ENCODE measurements at places on chromosomes 5 and 9.

- no peak for DNase-seq
These were observed 79.7 kb downstream of the HMCN2 start for GRCh38 chr9:130345009-130345896.

DNA sequence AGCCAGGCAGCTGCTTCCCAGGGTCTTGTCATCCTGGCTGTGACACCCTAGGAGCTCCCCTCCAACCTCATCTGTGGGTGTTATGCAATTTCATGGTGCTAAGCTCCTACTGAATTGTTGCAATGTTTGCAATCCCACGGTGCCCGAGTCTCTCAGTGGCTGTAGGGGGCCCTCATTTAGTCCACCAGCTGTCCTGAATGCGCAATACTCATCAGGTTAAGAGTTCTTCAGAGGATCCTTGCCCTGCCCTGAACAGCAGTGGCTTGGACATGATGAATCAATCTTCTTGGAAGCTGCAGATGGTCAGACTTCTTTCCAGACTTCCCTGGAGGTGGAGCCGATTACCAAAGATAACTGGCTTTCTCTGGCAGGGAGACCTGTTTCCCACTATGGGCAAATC lies 584.1 kb downstream of the CCDC171 start:
- peak; percentile 9 for DNase-seq

DNA sequence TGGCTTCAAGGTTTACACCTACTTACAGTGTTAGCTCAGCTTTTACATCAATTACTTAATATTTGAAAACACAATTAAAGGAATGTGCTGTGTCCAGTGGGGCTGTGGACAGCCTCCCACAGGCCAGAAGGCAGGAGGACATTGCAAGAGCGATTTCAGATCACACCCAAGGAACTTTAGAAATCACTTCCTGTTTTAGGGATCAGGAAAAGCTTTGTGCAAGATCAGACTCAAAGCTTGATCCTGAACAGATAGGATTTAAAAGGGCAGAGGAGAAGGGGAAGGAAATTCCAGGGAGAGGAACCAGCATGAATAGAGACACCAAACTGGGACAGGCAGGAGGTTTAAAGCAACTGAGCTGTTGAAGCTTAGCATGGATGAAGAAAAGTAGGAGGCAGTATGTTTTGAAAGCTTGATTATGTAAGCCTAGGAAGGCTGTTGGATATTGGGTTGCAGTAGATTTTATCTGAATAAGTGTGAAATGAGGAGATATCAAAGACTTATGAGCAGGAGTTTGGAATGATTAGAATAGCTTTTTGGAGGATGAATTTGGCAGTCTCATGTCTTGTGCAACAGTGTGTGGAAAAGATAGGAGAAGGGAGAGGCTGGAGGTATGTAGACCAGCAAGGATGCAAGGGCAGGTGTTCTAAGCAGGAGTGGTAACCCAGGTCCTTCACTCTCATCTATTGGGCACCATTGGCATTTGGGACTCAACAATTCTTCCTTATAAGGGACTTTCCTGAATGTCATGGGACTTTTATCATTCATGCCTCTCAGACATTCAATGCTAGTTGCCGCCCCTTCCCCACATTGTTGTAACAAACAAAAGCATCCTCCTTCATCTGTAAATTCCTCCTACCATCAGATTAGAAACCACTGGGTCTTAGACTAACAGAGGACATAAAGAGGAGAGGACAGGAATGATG lies 123.5 kb downstream of the TARS1 start:
- DNase-seq = no peak

DNA sequence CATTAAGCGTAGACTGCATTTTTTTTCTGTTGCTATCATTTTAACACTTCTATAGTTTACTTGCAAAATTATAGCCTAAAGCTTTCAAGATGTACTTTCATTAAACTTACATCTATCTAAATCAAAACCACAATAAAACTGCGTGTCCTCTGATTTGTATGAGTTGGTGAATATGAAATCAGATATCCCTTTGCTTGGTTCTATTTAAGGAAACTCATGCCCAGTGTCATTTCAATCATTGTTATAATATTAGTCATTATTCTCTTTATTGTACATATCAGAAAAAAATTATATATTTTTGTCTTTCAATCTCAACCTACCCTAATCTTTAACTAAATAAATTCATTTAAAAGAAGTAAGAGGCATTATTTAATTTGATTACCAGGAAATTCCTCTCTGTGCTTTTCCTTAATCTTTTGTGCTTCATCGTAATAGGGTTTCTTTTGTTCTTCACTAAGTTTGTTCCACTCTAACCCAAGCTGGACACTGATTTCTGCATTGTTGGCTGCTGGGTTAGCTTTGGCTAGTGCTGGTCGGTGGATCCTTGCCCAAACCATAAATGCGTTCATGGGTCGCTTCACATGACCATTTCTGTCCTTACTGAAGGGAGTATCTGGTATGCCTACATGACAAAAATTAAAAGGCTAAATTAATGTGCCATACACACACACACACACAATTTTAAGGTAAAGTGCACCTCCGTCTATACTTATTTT lies 3.8 kb downstream of the SOX30 start:
- DNase-seq = no peak

DNA sequence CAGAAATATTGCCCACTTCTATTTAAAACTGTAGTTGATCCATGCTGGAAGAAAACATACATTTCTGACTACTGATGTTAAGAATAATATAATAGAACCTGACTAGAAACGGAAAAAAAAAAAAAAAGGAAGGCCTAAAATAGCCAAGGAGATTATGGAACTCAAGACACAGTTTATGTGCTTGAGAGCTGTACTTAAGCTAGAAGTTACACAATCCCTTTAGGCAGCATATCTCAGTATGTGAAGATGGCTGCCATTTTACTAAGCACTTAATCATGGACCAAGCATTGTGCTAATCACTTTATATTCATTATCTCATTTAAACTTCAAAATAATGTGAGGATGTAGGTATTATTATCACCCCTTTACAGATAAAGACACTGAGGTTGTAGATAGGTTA lies 73.0 kb upstream of the NR4A3 start:
- no peak for DNase-seq

DNA sequence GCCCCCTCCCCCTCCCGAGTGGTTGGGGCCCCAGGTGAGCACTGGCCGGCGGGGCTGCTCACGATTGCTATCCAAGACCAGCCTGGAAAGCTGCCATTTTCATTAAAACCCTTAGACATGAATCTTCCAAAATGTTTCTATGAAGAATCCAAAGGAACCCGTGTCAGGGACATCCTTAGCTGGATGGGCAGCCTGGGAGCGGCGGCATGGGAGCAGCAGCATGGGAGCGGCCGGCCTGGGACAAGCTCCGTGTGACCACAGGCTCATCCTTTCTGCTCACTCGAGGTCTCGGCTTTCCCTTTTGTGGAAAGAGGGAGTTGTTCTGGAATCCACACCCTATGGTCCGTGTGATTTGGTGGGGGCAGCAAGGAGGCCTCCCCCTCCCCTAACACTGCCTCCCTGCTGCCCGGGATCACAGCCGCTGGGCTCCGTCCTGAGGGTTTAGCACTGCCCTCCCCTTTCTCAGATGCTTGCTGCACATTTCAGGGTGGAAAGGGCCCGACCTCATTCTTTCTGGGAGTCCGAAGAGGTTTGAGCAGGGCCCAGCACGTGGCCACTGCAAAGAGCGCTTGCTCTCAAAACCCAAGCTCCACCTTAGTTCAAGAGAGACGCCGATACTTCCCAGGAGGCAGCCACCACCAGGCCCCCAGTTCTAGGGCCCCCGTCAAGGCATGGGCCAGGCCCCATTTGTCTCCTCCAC lies 127.7 kb downstream of the RXRA start:
- no peak for DNase-seq

- no peak for DNase-seq
These were observed 37.9 kb downstream of the ARPC5L start for GRCh38 chr9:124899845-124900244.

DNA sequence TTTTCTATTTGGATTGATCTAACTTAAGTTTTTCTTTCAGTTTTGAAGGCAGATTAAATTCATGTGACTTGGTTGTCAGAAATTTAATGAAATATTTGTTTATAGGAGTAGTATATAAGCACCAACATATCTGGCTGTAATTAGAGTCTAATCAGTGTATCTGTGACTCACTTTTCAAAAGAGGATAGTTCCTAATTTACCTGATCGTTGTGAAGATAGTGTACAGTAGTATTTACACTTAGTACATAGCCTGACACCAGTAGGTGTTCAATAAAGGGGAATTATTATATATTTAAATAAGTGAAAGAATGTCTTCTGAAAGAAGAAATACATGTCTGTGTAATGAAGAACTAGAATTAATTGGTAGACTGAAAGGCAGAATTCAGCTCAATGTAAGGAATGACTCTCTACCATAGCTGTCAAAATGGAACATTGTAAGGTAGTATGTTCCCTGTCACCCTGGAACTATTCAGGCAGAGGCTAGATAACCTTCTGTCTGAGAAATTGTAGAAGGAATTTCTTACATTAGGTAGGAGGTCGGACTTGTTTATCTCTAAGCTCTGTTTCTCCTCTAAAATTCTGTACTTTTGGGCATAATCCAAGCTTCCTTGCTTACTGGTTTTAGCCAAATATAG lies 8.6 kb downstream of the TGFBR1 start:
- no peak for DNase-seq

- no peak for DNase-seq
These were observed 14.0 kb upstream of the PWWP2A start for GRCh38 chr5:160133071-160133917.

- DNase-seq = no peak
These were observed 14.1 kb upstream of the TNFAIP8 start for GRCh38 chr5:119341452-119342349.

GRCh38 chr5:167812871-167813270 lies 478.6 kb upstream of the WWC1 start:
- no peak for DNase-seq

DNA sequence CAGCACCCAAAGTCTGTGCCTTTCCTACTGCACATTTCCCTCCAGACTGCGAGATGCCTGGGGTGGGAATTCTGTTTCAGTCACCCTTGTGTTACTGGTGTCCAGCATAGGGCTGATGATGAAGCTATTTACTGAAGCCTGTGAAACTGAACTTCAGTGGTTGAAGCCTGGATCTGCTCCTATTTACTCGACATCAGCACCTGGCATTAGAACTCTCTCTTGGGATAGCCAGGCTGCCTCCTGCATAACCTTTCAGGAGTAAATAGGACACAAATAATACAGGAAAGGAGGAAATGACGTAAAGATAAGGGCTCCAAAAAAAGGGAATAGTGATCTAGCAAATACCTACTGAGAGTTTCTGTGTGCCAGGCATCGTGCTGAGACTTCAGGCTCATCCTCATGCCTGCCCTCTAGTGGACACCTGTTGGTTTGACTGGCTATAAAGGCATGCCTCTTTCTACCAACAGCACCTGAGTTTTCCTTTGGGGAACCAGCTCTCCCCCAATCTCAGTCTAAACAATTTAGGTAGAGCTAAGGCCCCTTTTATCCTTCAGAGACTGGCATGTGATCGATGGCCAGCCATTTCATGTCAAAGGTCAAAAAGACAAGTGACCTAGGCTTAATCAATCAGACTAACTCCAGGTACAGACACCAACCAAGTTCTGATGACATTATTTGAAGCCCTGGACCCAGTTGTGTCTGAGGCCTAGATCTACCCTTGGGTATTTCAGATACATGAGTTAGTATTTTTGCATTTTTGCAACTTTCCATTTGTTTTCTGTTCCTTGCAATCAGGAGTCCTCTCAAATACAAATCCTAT lies 192.1 kb upstream of the TRIM32 start:
- no peak for DNase-seq

DNA sequence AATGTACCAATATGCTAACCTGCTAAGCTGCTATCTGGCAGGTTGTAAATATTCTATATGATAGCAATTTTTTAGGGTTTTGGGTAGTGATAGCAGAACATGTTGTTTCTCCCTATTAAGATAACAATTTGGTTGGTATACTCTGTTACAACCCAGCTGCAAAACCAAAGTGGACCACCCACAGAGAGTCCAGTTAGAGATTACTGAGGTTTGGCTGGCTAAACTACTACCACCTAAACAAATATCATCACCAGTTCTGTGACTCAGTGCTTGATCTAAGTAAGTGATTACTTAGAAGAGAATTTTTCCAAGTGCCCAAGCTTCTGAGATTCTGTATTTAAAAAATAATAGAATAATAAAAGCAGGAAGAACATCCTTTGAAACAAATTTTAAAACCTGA lies 72.3 kb downstream of the XRCC4 start:
- no peak for DNase-seq

DNA sequence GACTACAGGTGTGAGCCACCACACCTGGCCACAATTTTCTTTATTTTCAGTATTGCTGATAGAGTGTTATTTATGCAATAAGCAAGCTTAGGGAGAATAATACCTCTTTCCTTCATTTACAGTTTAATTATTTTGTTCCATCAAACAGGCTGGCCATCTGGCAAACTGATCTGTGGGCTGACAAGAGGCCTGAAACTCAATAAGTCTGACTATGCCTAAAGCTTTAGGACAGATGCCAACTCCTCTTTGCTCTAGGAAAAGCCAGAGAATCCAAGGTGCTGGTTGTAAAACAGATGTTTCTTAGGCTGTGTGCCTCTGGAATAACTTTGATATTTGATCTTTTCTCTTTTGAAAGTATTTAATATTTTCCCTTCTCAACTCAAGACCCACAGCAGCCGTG lies 98.4 kb downstream of the TARS1 start:
- no peak for DNase-seq

- DNase-seq = no peak
These were observed 136.3 kb downstream of the TMEM232 start for GRCh38 chr5:110590187-110590586.

GRCh38 chr5:167219298-167219697 lies 1072.1 kb upstream of the WWC1 start:
- DNase-seq = no peak

DNA sequence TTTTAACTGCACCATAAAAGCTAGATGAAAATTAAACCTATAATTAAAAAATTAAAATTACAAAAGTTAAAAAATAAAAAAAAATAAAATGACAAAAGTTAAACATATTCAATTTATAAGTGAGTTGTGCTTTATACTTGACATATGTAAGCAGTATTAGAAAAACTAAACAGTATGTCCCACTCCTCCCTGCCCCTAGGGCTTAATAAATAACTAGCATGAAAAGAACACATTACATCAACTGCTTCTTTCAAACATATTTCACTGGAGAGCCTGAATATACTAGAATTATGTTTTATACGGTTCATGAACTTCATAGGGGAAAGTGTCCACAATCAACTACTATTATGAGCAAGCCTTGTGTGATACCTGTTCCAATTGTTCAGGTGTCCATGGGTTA lies 47.6 kb downstream of the ECPAS start:
- peak; percentile 39 for DNase-seq

DNA sequence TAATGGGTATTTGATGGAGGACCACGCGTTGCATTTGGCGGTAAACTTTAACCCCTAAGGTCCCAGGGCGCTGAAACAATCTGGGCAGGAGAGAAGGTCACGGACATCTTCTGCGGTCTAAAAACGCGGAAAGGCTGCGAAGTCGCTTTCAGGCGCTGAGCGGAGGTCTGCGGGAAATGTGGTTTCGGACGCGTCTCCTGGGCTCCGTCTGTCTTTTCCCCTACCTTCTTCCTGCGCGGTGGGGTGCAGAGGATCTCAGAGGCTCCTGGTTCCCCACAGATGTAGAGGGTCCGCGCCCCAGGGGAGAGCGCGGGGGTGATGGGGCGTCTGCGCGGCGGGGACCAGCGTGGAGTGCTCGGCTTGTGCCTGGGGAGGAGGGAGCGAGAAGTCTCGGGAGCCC lies 58.4 kb downstream of the ZNF510 start:
- no peak for DNase-seq

GRCh38 chr5:124894541-124894940 lies 148.1 kb upstream of the ZNF608 start:
- DNase-seq = no peak

All from skin of body (tissue), 3 donors.